ENCODE measurements at places on chromosomes 1 and 21.

DNA sequence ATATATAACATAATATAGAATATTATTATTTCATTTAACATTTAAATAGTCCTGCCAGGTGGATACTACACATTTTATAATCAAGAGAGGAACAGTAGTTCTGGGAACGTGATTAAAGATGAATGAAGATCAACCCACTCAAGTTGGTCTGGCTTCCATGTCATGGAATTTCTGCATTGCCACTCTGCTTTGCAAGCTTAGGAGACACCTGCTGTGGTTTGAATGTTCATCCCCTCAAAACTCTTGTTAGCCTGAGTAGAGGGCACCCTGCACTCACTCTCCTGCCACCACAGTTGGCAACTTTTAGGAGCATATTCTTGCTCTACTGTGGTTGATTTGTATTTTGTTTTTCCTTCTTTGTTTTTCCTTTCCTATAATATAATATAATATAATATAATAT, 153.2 kb downstream of the GLUL start:
- no peak for DNase-seq

DNA sequence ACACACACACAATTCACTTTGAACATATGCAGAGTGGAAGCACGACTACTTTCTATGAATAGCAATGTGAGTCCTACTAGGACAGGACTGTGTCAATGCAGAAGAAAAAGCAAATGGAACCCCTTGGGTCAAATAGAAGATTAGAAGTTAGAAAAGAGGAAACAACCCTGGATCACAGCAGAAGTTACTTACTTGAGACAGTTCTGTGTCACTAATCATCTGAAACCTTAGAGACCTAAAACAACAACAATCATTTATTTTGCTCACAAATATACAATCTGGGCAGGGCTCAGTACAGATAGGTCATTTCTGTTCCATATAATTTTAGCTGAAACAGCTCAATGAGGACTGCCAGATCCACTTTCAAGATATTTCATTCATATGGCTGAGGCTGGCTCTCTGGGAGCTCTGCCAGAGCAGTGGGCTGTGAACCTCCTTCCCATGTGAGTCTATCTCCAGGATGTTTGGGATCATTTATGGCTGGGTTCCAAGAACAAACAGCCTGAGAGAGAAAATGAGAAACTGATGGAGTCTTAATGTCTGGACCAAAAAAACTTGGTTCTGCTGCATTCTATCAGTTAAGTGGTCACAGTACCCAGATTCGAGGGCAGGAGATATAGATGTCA, 42.5 kb upstream of the IL10 start:
- no peak for DNase-seq

GRCh38 chr1:5901150-5901549, 91.1 kb downstream of the NPHP4 start:
- no peak for DNase-seq

DNA sequence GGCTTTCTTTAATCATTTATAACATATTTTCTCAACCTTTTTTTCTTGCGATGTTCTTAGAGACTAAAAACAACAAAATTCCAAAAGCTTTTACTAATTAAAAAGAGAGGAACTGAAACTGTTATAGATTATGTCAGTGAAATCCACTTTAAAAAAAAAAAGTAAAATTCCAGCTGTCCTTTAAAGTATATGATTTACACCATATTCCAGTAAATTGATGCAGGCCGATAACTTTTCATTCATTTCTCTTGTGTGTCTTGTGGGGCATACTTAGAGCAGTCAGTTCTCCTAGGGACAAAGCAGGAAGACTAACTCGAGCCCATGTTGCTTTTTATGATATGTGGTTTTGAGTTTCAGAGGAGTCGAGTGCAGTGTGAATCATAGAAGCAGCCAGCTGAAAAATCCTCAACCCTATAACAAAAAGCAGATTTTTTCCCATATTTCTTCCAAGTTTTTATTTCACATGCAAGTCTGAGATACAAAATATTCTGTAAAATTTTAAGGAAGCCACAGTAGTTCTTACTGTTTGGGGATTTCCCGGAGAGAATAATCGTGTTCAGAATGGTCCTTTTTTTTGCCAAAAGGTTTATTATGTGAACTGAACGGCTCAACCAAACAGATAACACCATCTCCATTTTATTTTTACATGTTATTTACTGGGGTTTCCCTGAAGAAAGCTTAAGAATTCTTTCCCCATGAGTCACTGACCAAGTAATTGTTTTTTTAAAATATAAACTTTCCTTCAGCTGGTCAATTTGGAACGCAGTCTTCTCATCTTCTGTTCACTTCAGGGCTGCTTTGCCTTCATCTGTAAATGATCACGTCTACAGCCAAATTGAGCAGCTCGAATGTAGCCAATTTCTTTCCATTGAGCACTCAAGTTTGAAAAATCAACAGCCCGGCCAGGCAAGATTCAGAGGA, 77.0 kb upstream of the C1orf105 start:
- DNase-seq = peak; percentile 38

DNA sequence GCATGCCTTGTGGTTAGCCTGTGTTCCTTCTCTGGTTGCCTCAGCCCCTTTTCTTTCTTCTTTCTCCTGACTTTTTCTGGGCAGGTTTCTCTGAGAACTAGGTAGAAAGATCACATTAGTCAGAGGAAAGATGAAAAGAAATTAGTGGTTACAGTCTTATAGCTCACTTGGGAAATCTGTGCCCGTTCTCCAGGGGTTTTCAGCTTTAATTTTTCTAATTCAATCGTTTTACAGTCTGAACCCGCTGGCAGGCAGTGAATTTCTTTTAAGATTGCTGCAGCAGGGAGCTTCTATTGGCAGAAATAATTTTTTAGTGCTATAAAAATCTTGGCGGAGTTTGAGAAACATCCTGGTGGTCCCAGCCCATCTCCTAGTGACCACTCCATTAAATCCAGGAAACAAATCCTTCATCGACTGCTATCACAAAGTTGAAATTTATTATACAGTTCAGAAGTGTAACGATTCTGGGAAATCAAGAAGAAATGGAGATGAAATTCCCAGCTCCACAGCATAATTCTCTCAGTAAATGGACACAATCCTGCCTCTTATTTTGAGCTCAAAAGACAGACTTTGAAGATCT, 113.1 kb downstream of the PCP4 start:
- DNase-seq = no peak

DNA sequence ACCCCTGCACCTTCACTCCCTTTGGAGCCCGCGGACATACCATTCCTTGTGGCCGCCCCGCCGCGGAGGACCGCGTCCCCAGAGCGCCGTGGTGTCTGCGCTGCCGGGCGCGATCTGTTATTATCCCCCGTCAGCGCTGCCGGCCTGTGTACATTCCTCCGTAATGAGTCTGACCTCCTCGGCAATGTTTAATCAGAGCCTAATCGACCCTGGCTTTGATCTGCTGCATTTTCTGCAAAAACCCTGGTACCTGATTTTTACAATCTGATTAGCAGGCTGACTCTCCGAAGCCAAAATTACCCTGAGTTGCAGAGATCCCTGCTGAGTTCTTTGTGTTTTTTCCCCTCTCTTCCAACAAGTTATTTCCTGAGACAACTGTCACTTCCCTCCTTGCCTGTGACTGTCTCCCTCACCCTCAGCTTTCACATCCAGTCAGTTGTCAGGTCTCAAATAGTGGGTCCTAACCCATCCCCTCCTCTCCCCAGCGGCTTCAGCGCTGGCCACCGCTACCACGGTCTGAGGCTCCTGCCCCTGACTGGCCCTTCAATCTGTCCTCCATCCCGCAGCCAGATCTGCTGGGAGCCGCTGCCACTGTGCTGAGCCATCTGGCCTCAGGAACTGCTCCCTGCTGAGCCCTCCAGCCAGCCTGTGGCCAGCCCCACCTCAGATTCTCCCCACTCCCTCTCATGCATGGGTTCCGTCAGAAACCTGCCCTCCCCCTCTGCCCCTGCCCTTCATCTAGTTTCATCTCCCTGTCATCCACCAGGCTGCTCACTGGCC, 53.5 kb downstream of the GLIS1 start:
- DNase-seq = no peak

DNA sequence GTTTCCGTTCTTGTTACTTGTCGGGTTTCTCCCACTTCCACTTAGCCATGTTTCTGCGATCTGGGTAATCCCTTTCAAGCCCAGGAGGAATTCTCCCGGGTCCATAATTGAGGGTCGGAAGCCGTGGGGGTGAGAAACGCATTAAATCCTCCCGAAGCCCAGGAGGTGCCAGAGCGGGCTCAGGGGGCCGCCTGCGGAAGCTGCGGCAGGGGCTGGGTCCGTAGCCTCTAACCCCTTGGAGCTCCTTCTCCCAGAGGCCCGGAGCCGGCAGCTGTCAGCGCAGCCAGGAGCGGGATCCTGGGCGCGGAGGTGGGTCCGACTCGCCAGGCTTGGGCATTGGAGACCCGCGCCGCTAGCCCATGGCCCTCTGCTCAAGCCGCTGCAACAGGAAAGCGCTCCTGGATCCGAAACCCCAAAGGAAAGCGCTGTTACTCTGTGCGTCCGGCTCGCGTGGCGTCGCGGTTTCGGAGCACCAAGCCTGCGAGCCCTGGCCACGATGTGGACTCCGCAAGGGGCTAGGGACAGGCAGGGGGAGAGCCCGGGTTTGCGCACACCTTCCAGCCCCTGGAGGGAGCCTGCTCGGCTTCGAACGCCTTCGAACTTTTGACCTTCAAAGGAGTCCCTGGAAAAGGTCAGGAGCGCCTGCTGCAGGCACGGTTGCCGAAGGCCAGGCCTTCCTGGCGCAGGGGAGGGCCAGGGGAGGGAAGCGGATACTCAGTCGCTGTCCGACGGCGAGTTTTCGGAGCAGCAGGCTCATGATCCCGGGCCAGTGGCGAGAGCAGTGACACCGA, 1.7 kb upstream of the SIM2 start:
- DNase-seq = no peak
